ENCODE measurements at places on chromosomes 6 and 20. TPM values are rescaled to one million over a fixed set of nuclear protein-coding genes. Genes with fewer than 3 reads are reported as not detected.

GRCh38 chr6:4901386-4902061 lies 102.3 kb downstream of the RPP40 start:
- DNase-seq, result no peak

DNA sequence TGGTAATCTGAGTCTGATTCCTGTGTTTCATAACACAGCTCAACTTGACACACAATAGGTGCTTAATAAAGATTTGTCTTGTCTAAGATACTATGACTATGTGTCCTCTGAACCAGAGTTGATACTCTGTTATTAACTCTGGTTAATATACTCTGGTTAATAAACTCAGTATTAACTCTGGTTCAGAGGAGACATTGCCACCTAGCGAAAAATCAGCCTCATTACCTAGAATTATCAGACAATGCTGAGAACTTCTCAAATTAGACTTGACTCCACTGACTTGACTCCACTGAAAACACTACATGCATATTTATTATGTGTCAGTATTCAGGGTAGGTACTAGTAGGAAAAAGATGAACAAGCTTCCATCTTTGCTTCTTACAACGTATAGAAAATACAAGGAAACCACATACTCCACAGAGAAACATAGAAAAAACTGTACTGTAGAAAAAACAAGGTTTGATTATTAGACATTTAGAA lies 73.9 kb downstream of the AHI1 start:
- no peak for DNase-seq

- no peak for DNase-seq
These were observed 10.4 kb upstream of the NTSR1 start for GRCh38 chr20:62698231-62698630.

- DNase-seq, result no peak
These were observed 579.0 kb upstream of the FLRT3 start for GRCh38 chr20:14916360-14916920.

DNA sequence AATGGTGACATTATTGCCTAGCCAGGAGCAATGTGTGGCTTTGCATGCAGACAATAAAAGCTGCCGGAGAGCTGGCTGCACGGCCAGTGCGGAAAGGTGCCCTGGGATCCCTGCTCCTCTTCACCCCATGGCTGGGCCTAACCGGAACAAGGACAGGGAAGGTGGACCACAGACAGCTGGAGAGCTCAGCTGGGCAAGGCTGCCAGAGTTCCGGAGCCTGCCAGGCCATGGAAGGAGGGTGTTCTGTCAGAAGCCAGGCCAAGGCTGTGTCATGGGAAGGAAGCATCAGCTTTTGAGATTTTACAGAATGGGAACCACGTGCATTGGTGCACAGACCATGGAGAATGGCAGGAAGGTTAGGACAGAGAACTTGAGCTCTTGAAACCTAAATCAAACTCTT lies 25.0 kb downstream of the MAP1LC3A start:
- DNase-seq, result no peak

DNA sequence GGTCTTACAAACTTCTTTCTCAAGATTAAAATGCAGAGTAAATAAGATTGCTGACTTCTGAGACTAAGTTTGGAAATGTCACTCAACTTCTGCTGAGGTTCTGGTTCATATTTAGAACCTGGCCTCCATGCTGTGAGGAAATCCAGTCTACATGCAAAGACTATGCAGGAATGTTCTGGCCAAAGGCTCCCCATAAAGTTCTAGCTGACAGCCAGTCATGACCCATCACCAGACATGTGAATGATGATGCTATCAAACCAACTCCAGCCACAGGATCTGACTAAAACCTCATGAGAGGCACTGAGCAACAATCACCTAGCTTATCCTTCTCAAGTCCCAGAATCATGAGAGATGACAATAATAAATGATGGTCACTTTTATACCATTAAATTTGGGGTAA lies 935.1 kb upstream of the MAP3K7 start:
- no peak for DNase-seq

- no peak for DNase-seq
These were observed 28.2 kb downstream of the ZNF337 start for GRCh38 chr20:25668446-25668845.

GRCh38 chr20:47423586-47423985 lies 67.1 kb upstream of the ZMYND8 start:
- no peak for DNase-seq

GRCh38 chr6:6121943-6122342 lies 115.2 kb upstream of the NRN1 start:
- no peak for DNase-seq

RFX6 gene
- not detected for total RNA-seq

MAK gene
- under 0.01 TPM for total RNA-seq

- DNase-seq, result no peak
These were observed 205.0 kb upstream of the EPHA7 start for GRCh38 chr6:93624408-93624807.

GRCh38 chr6:122669868-122670267 lies 59.7 kb downstream of the PKIB start:
- no peak for DNase-seq

- DNase-seq, result no peak
These were observed 119.7 kb upstream of the PRDM1 start for GRCh38 chr6:105966481-105966880.

GRCh38 chr6:158999154-158999665 lies 792 bp downstream of the RSPH3 start:
- no peak for DNase-seq

LAMA4 gene
- 24.1 TPM for total RNA-seq

DNA sequence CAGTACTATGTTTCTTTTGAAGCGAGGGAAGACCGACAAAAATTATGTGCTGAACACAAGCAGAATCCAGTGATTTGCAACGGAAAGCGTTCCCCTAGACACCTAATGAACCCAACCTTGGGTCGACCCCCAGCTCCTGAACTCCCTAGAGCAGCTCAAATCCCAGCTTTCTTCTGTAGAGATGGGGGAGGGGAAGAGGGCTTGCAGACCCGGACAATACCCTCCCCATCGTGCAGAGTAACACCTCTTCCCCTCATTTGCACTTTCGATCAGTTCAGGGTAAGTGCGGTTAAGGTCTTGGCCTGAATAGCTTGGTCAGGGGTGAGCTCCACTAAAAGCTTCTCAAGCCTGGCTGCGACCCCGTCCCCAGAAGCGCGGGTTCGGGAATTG lies 404 bp downstream of the CEP162 start:
- DNase-seq, result no peak

All from frontal cortex (tissue), 4 donors.